ENCODE measurements at places on chromosomes 2 and 18.

- no peak for DNase-seq
Measured at GRCh38 chr2:95309599-95309998, 12.5 kb downstream of the KCNIP3 start.

- DNase-seq = peak; percentile 3
Measured at GRCh38 chr2:52810460-52810859, 957.1 kb upstream of the CHAC2 start.

DNA sequence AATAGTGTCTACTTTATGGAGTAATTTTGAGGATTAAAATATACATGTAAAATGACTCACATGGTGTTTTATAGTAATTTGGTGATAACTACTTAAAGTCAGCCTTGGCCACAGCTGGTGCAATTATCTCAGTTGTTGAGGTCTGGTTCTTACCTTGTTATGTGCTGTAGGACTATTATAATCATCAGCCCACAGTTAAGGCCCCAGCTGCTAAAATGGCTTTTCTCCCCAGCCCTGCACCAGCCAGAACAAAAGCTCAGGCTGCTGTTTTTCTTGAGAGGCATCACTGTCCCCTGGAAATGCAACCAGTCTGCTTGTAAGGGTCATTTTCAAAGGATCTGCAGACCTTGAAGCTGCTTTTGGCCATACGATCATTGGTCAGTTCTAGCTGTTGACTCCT is 283.3 kb upstream of the THUMPD2 start:
- DNase-seq = no peak

DNA sequence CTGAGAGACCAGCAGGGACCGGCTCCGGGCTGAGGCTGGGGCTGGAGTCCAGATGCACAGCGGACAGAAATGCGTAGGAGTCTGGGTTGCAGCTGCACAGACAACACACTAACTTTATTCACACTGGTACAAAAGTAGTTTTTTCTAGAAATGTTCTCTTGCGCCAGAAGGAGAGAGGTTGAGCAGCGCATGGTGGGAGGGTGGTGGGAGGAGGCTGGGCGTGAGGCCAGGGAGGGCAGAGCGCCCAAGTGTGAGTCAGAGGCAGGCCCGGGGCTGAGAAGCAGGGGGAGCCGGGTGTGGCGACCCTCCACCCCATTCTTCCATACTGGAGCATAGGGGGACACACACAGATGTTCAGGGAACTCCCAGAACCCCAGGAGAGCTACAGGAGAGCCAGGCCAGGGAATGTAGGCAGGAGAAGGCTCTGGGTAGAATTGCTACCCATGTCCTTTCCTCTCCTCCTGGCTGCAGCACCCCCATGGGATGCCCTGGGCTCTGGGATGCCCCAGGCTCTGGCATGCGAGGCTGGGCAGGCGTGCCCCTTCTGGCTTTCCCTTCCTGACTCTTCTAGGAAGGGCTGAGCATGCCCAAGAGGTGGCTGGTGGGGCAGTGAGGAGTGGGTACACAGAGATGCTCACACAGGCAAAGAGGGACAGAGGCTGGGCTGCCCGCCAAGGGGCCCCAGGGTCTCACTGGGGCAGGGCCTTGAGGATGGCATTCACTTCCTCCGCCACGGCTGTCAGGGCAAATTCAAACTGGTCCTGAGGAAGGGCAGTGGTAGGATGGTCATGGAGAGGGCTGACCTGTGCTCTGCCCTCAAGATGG is 10.6 kb downstream of the DNAJB2 start:
- no peak for DNase-seq

DNA sequence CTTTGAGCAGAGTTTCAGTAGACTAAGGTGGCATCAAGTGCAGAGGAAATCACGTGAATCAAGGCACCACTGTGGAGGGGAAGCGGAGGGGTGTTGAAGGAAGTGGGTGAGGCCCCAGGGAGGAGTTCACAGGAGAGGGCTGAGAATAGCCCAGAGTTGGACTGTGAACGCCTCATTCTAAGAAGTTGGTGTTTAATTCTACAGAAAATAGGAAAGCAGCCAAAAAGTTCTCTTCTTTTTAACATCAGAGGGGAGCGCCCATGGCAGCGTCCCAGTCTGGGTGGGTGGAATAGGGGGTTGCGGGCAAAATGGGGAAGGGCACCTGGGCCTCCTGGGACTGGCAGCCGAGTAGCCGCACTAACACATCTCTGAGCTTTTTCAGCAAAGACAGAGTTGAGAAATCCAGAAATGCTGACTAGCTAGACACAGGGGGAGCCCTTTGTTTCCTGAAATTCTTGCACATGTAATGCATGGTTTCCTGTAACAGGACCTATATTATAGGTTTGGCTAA is 97.0 kb downstream of the NEB start:
- DNase-seq = peak; percentile 87

DNA sequence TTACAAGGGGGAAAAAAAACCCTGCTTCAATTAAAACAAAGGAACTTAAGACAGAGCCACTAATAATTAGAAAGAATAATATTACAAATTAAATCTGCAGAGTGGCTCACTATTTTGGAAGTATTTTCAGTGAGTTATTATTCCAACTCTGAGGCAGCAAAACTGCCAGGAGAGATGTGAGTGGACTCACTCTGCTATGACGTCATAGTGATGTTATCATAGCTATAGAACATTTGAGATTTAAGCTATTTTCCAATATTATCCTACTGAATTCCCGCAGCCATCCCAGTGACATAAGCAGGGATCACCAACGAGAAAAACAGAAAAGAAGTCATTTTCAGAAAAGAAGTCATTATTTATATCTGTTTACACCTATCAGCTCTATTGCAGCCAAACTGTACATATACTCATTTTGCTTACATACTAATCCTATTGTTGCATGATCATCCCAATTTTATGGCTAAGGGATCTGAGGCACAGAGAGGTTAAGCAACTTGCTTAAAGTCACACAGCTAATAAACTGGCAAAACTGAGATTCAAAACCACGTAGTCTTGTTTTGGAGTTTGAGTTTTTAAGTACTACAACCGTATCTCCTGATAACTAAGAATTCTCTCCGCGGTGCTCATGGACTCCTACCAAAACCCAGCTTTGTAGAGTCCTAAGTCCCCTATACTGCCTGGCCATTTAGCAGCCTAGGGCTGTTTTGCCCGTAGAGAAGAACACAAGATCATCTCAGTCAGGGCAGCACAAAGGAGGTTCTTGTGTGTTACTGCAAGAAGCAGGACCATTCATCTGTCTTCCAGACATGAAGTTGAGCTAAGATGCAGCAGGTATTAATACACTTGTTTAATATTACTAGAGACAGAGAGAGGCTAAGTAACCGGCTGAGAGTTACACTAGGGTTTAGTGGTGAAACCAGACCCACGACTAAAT is 299.8 kb downstream of the TCF4 start:
- no peak for DNase-seq
